ENCODE measurements at places on chromosomes 6 and 20. TPM values are rescaled to one million over a fixed set of nuclear protein-coding genes. Genes with fewer than 3 reads are reported as not detected.

DNA sequence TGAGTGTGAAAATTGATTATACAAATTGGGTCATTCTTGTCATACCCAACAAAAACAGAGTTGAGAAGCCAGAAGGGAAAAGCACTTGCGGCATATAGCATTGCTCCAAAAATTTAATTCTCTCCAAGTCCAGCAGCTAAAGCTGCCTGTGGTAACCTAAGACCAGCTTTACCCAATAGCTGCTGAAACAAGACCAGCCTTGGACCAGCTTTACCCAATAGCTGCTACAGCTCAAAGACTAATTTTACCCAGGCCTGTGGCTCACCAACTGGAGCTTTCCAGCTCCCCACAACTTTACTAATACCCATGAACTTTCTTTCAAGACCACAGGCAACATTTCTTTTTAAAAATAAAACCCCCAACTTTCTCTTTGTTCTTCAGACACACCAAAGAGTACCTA, 32.8 kb upstream of the ZNF133 start:
- no peaks in the 10 kb centered on the region for H3K36me3 ChIP-seq
- no peak for DNase-seq
- H3K27me3 ChIP-seq: no peaks in the 10 kb centered on the region
- H3K4me3 ChIP-seq: no peak overlapping the region
- no peak overlapping the region for H3K27ac ChIP-seq
- H3K4me1 ChIP-seq: no peaks in the 10 kb centered on the region

DNA sequence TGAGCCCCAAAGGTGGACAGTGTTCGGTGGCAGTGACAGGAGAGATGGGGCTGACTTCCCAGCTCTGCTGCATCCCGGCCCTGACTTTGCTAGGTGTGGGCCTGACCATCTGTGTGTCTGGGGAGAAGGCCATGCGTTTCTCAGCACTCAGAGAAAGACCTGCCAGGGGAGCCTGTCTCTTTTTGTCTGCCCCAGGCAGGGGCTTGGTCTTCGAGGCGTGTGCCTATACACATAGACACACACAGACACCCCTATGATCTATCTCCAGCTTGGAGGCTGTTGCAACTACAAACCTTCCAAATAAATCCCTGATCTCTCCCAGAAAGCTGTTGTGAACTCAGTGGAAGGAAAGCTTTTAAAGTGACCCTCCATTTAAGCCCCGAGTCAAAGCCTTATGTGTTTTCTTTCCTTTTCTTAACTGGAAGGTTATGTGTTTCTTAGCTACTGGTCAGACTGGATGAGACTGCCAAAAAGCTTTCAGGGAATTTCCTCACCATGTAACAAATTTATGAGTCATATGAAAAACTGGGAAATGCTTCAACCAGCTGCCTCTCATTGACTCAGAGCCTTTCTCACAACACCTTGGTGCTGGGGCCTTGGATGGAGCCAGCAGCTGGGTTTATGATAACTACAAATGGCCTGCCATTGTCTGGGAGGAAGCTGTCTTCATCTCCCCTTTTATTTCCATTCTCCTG, 102.6 kb downstream of the CDC5L start:
- no peaks in the 10 kb centered on the region for H3K36me3 ChIP-seq
- DNase-seq: peak; percentile 99
- H3K4me1 ChIP-seq: peaks cover 48% of the 10 kb centered on the region
- H3K4me3 ChIP-seq: peak overlapping the region; percentile 4
- no peaks in the 10 kb centered on the region for H3K27me3 ChIP-seq

- no peak overlapping the region for H3K27ac ChIP-seq
- H3K4me3 ChIP-seq: no peak overlapping the region
- peak; percentile 45 for DNase-seq
- H3K36me3 ChIP-seq: no peaks in the 10 kb centered on the region
- peaks cover 28% of the 10 kb centered on the region for H3K4me1 ChIP-seq
- H3K27me3 ChIP-seq: no peaks in the 10 kb centered on the region
These were observed 95.1 kb upstream of the IYD start for GRCh38 chr6:150273457-150274309.

- no peak overlapping the region for H3K27ac ChIP-seq
- no peaks in the 10 kb centered on the region for H3K27me3 ChIP-seq
- no peaks in the 10 kb centered on the region for H3K4me1 ChIP-seq
These were observed 17.9 kb downstream of the EPB41L2 start for GRCh38 chr6:131045139-131045538.

DNA sequence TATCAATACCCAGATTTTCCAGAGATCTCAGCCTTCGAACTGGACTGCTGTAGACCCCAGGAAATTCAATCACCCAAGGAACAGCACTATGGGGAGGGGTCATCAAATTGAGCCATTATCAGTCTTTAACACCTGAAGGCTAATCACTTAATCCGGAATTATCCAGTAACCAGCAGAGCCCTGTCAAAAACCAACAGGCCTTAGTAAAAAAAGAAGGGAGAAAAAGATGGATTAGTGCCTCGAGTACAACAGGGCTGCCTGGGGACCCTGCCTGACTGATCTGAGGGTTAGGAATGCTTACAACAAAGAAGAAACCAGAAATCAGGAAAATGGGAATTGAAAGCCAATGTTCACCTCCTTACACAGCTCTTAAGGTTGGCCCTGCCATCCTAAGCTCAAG, 7.6 kb downstream of the RRAGD start:
- H3K36me3 ChIP-seq: no peaks in the 10 kb centered on the region
- H3K27me3 ChIP-seq: peaks cover 9% of the 10 kb centered on the region
- no peak overlapping the region for H3K27ac ChIP-seq
- H3K4me3 ChIP-seq: no peak overlapping the region

- H3K27me3 ChIP-seq: no peaks in the 10 kb centered on the region
- H3K27ac ChIP-seq: no peak overlapping the region
- no peak for DNase-seq
These were observed 282.7 kb downstream of the ADGB start for GRCh38 chr6:146881228-146882181.

DNA sequence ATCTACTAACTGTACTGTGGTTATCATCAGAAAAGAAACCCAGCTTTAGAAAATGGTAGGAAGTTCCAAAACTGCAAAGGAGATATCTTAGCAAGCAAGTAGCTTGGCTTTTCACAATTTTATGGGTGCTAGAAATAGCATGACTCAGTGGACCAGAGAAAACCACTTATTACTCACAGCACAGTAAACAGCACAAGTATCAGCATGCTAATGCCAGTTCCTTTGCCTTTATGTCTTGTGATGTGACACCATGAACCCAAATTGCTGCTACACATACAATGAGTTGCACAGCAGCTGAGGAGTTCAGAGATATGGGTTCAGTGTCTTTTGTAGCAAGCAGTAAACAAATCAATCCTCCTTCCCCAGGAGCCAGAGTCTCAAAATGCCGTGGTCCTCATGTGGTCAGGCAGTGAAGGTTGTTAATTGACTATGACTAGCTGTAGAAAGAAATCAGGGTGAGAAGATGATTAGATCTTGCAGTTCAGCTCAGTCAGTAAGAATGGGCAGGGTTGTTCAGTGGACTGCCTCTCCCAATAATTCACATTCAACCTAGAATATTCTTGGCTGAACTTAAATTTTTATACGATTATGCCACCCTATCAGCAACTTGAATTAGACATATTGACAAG, 73.3 kb downstream of the OPRM1 start:
- no peaks in the 10 kb centered on the region for H3K4me1 ChIP-seq
- H3K36me3 ChIP-seq: no peaks in the 10 kb centered on the region
- no peaks in the 10 kb centered on the region for H3K27me3 ChIP-seq

GRCh38 chr6:16240589-16241320, 2.4 kb downstream of the GMPR start:
- no peaks in the 10 kb centered on the region for H3K36me3 ChIP-seq
- no peak overlapping the region for H3K4me3 ChIP-seq
- H3K27me3 ChIP-seq: no peaks in the 10 kb centered on the region
- peaks cover 36% of the 10 kb centered on the region for H3K4me1 ChIP-seq

GRCh38 chr6:28597217-28597835, 71.6 kb downstream of the GPX5 start:
- no peak overlapping the region for H3K27ac ChIP-seq
- H3K27me3 ChIP-seq: peaks cover 2% of the 10 kb centered on the region
- H3K4me3 ChIP-seq: peak overlapping the region; percentile 59
- H3K4me1 ChIP-seq: no peaks in the 10 kb centered on the region
- H3K36me3 ChIP-seq: no peaks in the 10 kb centered on the region
- DNase-seq: peak; percentile 46

DNA sequence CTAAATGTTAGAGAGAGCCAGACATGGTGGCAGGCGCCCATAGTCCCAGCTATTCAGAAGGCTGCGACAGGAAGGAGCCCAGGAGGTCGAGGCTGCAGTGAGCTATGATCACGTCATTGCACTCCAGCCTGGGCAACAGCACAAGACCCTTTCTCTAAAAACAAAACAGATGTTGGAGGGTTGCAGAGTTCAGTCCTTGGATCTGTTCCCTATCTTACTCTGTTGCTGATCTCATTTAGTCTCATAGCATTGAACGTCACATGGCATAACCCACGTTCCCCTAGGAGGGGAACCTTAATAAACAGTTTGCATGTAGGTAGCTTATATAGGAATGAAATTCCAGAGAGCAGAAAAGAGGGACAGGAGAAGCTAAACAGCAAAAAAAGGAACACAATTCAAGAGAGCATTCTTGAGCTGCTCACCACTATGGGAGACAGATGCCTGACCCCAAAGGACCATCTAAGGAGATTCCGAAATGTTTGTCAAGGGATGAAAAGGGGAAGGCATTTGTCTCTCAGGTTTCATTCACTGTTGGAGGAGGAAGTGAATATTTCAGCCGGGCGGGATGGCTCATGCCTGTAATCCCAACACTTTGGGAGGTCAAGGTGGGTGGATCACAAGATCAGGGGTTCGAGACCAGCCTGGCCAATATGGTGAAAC, 54.6 kb upstream of the PIM1 start:
- H3K36me3 ChIP-seq: no peaks in the 10 kb centered on the region
- H3K27ac ChIP-seq: no peak overlapping the region
- H3K4me1 ChIP-seq: no peaks in the 10 kb centered on the region

GRCh38 chr6:70520575-70520974, 46.2 kb upstream of the SDHAF4 start:
- H3K27ac ChIP-seq: no peak overlapping the region
- H3K27me3 ChIP-seq: no peaks in the 10 kb centered on the region
- no peak for DNase-seq
- H3K4me3 ChIP-seq: no peak overlapping the region
- no peaks in the 10 kb centered on the region for H3K36me3 ChIP-seq

DNA sequence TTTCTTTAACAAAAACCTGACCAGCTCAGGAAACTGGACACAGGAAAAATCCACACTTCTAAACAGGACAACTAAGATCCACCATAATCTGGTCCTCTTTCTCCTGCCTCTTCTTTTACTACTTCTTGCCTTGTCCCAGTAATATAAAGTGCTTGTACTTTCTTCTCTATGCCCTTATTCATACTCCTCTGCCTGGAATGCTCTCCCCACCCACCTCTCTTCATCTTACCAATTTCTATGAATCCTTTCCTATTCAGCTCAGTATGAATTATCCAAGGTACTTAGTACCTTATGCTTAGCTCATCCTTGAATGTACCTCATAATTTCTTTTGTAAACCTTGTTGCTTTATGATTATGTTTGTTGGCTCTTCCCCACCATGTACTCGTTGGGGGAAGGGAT, 159.4 kb downstream of the CDK19 start:
- no peak for DNase-seq
- no peak overlapping the region for H3K27ac ChIP-seq
- no peaks in the 10 kb centered on the region for H3K27me3 ChIP-seq

DNA sequence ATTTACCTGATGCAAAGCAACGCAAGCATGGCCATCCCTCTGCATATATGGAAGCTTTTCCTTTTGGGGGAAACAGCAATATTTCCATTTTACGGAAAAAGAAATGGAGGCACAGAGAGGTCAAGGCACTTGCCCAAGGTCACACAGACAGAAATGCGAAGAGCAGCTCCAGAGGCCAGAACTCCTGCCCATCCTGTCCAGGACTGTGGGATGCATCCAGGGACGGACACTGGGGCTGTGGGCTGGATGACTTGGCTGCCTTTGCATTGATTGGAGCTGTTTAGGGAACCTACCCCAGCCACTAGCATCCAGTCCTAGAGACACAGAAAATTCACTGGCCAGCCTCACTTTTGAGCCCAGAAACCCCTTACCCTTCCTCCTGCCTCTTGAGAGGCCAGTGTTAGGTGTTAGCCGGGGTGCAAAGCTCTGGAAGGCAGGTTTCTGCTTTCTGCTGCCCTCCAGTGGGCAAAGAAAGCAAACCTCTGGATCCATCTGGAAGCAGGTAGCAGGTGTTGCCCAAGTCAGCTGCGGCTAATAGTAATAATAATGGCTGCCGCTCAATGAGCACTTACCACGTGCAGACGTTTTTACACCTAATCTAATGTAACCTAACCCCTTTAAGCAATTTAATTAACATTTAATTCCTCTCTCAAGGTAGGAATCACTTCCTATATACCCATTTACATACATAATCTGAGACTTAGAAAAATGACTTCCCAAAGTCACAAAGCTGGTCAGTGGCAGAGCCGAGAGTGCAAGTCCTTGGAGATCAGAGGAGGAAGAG, 31.7 kb upstream of the CCN5 start:
- H3K36me3 ChIP-seq: no peaks in the 10 kb centered on the region
- H3K4me1 ChIP-seq: no peaks in the 10 kb centered on the region
- H3K27ac ChIP-seq: no peak overlapping the region
- peaks cover 14% of the 10 kb centered on the region for H3K27me3 ChIP-seq

DNA sequence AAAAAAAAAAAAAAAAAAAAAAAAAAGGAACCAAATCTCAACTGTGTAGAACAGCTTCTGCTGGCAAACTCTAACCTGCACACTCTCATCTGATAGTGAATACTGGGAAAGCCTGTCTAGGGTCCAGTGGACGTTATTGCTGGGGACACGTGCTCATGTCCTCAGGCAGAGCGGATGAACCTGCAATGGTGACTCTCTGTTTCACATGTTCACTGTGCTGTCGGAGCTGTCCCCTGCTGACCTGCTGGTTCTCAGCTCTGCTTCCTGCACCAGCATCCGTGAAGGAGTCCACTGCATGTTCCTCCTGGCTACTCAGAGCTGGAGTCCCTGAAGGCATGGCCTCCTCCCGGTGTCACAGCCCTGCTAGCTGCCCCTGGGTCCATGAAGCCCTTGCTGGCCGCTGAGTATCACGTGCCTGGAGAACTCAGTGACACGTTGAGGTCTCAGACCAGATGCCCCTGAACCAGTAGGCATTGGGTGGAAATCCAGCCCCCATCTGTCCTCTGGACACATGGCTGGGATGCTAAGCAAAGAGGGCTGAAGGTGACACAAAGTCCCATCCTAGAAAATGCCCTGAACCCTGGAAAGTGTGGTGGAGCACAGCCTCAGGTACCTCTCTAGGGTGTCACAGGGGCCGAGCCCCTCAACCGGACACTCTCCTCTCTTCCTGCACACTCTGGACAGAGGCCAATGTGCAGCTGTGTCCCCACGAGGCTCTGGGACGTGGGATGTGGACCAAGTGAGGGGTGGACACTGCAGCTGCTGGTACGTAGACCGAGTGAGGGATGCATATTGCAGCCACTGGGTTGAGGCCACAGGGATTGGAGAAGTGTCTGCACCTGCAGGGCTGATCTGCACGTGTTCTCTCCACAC, 54.9 kb upstream of the FRMD1 start:
- peaks cover 17% of the 10 kb centered on the region for H3K4me1 ChIP-seq
- no peak overlapping the region for H3K27ac ChIP-seq
- no peak for DNase-seq
- H3K4me3 ChIP-seq: no peak overlapping the region
- H3K36me3 ChIP-seq: no peaks in the 10 kb centered on the region
- no peaks in the 10 kb centered on the region for H3K27me3 ChIP-seq

The BANF2 gene
- not detected for total RNA-seq

The SPATS1 gene
- total RNA-seq: not detected

The KIAA0408 gene
- 19.6 TPM for total RNA-seq
